ENCODE measurements at places on chromosomes 2 and 18.

- DNase-seq, result no peak
These were observed 23.5 kb downstream of the TMEM37 start for GRCh38 chr2:119455066-119455718.

- no peak for DNase-seq
These were observed 11.7 kb downstream of the COLEC11 start for GRCh38 chr2:3606370-3607201.

- no peak for DNase-seq
These were observed 1957.9 kb downstream of the SUCLG1 start for GRCh38 chr2:82501217-82501616.

DNA sequence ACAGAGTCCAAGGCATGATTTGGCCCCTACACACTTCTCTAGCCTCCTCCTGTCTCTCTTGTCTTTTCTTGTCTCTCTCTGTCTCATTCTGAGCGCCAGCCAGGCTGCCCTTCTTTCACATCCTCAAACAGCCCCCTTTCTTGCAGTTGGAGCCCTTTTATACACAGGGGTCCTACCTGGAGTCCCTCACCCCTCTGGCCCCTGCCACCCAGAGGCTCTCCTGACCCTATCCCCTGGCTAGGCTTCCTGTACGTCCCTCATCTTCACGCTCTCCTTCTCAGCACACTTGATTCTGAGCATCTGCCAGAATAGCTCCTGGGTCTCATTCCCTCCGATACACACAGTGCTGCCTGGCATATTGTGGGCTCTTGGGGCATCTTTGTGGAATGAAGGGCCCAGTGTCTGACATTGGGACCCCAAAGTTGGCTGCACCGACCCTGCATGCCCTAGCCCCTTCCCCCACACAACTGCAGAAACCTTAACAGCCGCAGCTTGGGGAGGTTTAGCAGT lies 261.9 kb downstream of the DYSF start:
- no peak for DNase-seq

DNA sequence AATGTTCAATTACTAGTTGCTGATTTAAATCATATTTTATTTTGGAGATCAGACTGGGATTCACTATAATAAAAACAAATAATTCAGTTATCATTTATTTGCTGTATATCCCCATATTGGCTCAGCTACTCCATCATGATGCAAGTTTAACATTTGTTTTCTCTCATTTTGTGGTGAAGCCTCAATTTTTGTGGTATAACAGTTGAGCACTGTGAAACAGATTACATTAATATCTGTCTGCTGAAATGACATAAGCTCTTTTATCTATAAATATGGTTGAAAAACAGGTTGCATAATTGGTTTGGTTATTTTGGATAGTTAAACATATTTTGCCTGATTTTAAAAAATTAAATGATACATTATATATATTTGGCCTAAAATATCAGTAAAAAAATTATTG lies 67.7 kb downstream of the DPP4 start:
- DNase-seq, result no peak

DNA sequence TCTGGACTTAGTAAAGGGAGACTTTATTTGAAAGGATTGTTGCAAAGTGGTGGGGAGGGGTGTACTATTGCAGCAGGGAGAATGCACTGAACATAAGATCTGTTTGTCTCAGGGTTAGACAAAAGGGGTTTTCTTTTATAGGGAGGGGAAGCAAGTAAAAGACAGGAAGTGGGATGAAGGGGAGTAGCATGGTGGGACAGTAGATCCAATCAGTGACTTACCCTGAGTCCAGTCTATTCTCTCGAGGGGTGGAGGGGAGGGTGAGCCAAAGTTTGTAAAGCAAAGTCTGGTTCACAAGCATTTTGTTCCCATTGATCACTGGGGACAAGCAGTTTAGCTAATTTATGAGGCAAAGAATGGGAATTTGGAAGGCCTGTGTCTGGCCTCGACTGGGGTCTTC lies 35.0 kb upstream of the CYP27C1 start:
- DNase-seq, result no peak

DNA sequence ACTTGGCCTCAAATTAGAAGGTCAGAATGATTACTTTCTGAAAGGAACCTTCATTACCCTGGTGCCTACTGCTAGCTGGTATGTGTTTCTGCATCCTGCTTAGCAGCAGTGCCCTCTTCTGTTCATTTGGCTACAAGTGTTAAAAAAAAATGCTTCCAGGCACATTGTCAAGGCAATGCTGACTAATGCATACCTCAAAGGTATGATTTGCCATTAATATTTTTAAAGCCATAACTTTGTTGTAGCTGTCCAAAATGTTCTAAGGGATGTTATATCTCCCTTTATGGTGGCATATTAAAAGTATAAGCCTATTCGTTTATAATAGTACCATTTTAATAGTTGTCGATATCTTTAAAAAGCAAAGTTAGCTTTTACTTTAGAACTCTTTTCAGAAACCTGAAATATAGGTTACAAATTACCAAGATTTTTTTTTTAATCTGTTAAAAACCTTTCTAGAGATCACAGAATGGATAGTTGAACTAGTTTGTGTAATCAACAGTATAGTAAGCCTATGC lies 52.0 kb upstream of the FAM171B start:
- peak; percentile 37 for DNase-seq

All from renal cortex interstitium (tissue), 15 donors.